ENCODE measurements at places on chromosomes 1 and 21.

GRCh38 chr1:154328318-154329151 lies 3.2 kb downstream of the ATP8B2 start:
- DNase-seq, result no peak

GRCh38 chr1:13892198-13892597 lies 192.2 kb downstream of the PRDM2 start:
- no peak for DNase-seq

DNA sequence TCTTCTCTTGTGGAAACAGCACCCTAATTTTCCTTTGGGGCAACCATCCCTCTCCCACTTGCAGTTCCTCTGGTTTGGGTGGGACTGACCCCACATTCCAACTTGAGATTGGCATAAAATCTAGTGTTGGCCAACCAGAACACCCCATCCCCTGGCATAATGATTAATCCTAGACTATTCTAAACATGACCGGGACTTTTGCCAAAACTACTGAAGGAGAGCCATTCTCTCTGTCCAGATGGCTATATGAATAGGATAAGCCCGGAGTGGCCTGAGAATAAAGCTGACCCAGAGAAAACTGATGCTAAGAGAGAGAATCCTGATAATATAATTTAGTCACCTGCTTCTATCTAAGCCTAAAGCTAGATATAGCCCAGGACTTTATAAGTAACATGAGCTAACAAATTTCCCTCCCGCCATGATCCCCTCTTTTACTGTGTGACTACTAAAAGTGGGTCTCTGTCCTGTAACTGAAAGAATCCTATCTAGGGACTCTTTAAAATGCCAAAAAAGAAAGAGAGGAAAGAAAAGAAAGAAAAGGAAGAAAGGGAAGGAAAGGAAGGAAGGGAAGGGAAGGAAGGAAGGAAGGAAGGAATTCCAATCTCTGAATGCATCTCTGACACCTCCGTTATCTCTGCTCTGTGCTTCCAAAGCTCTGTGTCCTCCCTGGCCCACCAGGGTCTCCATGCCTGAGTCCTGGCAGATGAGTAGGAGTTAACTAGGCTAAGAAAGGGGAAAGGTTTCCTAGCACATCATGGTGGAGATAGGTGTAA lies 28.0 kb upstream of the NRDC start:
- DNase-seq, result no peak

- peak; percentile 37 for DNase-seq
Observed at GRCh38 chr1:203686091-203686632, 59.5 kb downstream of the ATP2B4 start.

- no peak for DNase-seq
Observed at GRCh38 chr1:92953491-92953890, 7.8 kb downstream of the DIPK1A start.

GRCh38 chr1:84668185-84668584 lies 22.1 kb downstream of the SSX2IP start:
- DNase-seq, result no peak

GRCh38 chr1:228740543-228741317 lies 5.5 kb downstream of the RHOU start:
- DNase-seq, result no peak

DNA sequence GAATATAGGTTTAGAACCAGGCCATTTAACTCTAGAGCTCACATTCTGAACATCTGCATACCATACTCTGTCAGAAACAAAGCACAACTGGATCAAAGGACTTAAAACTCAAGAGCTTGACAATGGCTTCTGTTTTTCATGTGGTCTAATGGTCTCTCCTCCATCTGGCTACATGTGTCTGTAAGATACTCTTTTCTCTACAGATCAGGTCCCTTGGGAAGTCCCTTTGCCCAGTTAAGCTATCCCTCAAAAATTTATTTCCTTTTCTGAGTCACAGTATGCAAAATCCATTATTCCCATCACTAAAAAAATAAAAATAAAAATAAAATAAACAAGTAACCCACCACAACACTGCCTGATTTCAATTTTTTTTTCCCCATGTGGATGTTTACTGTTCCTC lies 357.0 kb upstream of the PRMT6 start:
- DNase-seq, result no peak
